Activated CD4-positive, alpha-beta memory T cell treated with anti-CD3 and anti-CD28 coated beads for 36 hours (primary cell): ENCODE measurements at places on chromosomes 6 and 20. TPM values are rescaled to one million over a fixed set of nuclear protein-coding genes. Genes with fewer than 3 reads are reported as not detected.

Gene SRSF6
- total RNA-seq: 96.8 TPM

Gene MEP1A
- total RNA-seq: not detected

Gene TENT5A
- total RNA-seq: 1.1 TPM

- H3K36me3 ChIP-seq: no peaks in the 10 kb centered on the region
- no peak for DNase-seq
- peaks cover 32% of the 10 kb centered on the region for H3K27me3 ChIP-seq
- no peaks in the 10 kb centered on the region for H3K4me1 ChIP-seq
Measured at GRCh38 chr6:2581011-2581410, 169.7 kb downstream of the MYLK4 start.

- no peak overlapping the region for H3K27ac ChIP-seq
- no peak for DNase-seq
- no peaks in the 10 kb centered on the region for H3K4me1 ChIP-seq
- no peaks in the 10 kb centered on the region for H3K36me3 ChIP-seq
- H3K4me3 ChIP-seq: no peak overlapping the region
- no peaks in the 10 kb centered on the region for H3K27me3 ChIP-seq
Measured at GRCh38 chr20:6698056-6698455, 69.4 kb upstream of the BMP2 start.

- H3K36me3 ChIP-seq: no peaks in the 10 kb centered on the region
- H3K4me3 ChIP-seq: no peak overlapping the region
- no peak overlapping the region for H3K27ac ChIP-seq
- H3K4me1 ChIP-seq: no peaks in the 10 kb centered on the region
- H3K27me3 ChIP-seq: no peaks in the 10 kb centered on the region
Measured at GRCh38 chr6:12356431-12356830, 66.3 kb downstream of the EDN1 start.

Gene HCK
- total RNA-seq: not detected

DNA sequence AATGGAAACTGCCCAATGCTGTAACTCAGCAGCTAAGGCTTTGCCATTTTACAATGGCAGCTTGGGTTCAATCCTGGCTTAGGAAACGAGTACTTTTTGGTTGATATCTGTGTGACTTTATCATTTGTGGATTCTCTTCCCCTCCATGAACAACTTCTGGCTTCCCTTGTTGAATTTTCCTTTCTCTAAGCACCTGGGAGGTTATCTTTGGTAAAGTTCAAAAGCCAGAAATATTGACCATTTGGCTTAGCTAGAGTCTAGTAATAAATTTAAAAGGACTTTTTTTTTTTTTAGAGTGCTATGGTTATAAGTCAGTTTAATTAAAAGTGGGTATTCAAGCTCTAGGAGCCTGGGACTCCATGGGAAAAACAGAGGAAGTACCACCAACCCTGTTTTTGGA, 31.7 kb upstream of the TPD52L1 start:
- peaks cover 2% of the 10 kb centered on the region for H3K27me3 ChIP-seq
- H3K4me3 ChIP-seq: no peak overlapping the region
- H3K27ac ChIP-seq: no peak overlapping the region
- H3K36me3 ChIP-seq: no peaks in the 10 kb centered on the region
- DNase-seq: no peak

Gene LY6G6C
- not detected for total RNA-seq

Gene SIRPD
- not detected for total RNA-seq

DNA sequence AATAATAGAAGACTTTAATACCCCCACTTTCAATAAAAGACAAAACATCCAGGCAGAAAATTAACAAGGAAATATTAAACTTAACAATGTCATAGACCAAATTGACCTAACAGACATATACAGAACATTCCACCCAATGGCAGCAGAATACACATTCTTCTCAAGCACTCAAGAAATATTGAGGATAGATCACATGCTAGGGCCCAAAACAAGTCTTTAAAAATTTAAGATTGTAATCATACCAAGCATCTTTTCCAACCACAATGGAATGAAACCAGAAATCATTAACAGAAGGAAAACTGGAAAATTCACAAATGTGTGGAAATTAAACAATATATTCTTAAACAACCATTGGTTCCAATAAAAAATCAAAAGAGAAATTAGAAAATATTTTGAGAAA, 161.0 kb downstream of the COL12A1 start:
- no peaks in the 10 kb centered on the region for H3K36me3 ChIP-seq
- no peaks in the 10 kb centered on the region for H3K4me1 ChIP-seq
- peaks cover 2% of the 10 kb centered on the region for H3K27me3 ChIP-seq
- no peak for DNase-seq

Gene OR2H2
- total RNA-seq: not detected

- H3K36me3 ChIP-seq: no peaks in the 10 kb centered on the region
- H3K27me3 ChIP-seq: peaks cover 24% of the 10 kb centered on the region
- no peak overlapping the region for H3K27ac ChIP-seq
Measured at GRCh38 chr6:3252369-3252768, 6.4 kb upstream of the PSMG4 start.

Gene RAB32
- 0.24 TPM for total RNA-seq

DNA sequence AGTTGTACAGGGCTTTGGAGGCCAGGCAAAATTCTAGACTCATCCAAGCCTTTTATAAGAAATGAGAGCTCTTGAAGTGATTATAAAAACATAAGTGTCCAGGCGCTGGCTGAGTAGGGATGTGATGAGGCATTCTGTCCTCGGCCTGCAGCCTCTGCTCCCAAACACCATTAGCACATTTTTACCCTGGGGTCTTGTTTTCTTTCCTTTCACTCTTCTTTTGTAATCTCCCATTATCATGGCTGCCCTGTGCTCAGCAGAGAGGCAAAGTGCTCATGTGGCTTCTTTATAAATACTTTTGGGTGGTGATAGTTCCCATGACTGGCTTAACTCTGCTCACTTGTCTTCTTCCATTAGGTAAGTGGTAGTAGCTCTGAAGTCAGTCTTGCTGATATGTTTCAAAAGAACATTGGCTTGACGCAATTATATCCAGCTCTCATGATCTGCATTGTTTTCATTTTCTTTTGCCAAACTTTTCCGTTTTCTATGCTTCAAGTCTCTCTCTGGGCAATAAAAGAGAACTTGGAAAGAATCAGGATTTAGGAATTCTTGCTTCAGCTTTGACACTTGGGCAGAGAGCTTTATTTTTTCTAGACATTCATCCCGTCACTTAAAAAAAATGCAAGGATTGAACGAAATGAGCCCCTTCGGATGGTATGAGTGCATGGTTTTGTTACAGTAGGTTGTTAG, 61.1 kb downstream of the CAP2 start:
- H3K4me3 ChIP-seq: no peak overlapping the region
- H3K4me1 ChIP-seq: no peaks in the 10 kb centered on the region
- no peak for DNase-seq
- H3K27ac ChIP-seq: no peak overlapping the region
- peaks cover 16% of the 10 kb centered on the region for H3K27me3 ChIP-seq
- H3K36me3 ChIP-seq: no peaks in the 10 kb centered on the region

Gene CDSN
- total RNA-seq: not detected

DNA sequence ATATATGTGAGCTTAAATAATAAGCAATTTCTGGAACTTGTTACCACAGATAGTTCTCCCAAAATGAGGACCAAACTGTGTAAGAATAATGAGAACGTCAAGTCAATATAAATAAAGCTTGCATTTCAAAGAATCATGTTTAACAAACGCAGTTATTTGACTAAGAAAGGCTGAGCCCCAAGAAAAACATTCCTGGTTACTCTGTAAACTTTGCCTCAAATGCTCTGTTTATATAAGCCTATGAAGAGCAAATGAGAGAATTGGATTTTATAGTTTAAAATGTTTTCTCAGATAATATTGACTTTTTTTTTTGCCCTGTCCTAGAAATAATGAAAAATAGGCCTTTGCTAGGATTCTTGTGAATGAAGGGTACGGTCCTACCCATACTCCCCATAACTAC, 81.3 kb downstream of the C6orf52 start:
- no peaks in the 10 kb centered on the region for H3K4me1 ChIP-seq
- H3K4me3 ChIP-seq: no peak overlapping the region
- no peak overlapping the region for H3K27ac ChIP-seq
- DNase-seq: no peak
